ENCODE measurements at places on chromosomes 1 and 21. TPM values are rescaled to one million over a fixed set of nuclear protein-coding genes. Genes with fewer than 3 reads are reported as not detected.

DNA sequence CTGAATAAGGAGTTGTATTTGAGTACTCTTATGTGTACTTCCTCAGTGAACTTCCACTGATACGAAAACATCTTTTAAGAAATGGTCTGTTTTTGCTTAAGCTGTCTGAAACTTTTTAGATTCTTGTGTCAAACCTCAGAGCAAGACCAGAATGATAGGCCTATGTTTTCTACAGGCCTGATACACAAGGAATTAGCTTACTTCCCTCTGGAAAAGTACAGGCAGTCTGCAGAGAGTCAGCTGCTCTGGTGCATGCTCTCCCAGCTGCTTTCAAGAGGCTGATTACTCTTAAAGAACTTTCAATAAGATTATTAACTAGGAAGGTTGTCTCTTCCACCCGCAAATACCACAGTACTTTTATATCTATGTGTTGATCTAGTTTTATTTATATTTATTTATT, 9.5 kb downstream of the SNX27 start:
- no peak for DNase-seq

- DNase-seq, result no peak
Measured at GRCh38 chr21:30695956-30696355, 22.6 kb downstream of the KRTAP21-3 start.

- DNase-seq, result peak; percentile 100
Measured at GRCh38 chr1:43582162-43582566, 51.5 kb downstream of the PTPRF start.

- DNase-seq, result no peak
Measured at GRCh38 chr1:30632481-30632880, 90.9 kb downstream of the MATN1 start.

DNA sequence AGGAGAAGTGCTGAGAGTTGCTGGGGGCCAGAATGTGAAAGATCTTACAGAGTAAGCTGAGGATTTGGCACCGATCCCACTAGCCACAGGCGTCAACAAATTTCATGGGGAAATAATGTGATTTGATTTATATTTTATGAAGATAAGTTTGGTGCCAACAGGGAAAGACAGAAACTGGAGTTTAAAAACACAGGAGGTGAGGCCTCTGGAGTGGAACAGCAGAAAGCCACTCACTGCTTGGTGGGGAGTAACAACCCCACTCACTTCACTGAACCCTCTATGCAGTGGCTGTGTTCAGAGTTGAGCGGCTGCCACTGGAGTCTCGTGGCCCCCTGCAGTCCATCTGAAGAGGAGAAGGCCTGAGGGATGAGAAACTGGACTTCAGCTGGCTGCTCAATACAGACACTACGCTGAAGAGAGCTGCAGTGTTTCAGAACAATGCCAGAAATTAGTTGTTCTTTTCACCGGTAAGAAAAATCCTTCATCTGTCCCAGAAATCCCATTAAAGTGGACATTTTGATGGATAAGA, 48.0 kb upstream of the RXRG start:
- no peak for DNase-seq

- no peak for DNase-seq
Measured at GRCh38 chr1:154062309-154062708, 71.7 kb downstream of the RPS27 start.

BLACAT1 gene
- total RNA-seq, result not detected

CASZ1 gene
- total RNA-seq, result 0.59 TPM

PALMD gene
- 5.6 TPM for total RNA-seq

HSD3B2 gene
- not detected for total RNA-seq

NBPF4 gene
- under 0.01 TPM for total RNA-seq

NES gene
- total RNA-seq, result 1.5 TPM

Measured in osteoblast (primary cell).